GM23248 (cell line): ENCODE measurements at places on chromosomes 1 and 21. TPM values are rescaled to one million over a fixed set of nuclear protein-coding genes. Genes with fewer than 3 reads are reported as not detected.
A peak's percentile ranks its signal among the peaks of the same experiment; 100 is the strongest.

Gene USP24
- 16.3 and 26.9 TPM in 2 replicates for total RNA-seq

DNA sequence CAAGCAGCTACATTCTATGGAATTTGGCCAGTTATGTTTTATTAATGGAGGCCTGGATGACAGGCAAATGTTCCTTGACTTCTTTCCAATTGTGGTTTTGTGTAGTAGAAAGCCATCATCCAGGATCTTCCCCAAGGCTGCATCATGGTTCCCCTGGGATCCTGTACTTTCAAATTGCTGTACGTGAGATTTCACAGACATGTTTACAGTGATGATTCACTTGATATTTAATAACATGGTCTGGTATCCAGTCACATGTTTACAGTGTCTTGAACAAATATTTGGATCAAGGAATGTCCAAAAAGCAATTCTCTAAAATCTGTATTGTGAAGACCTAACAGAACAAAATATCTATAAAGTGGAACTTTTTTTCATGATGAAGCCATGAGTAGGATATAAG, 68.3 kb upstream of the ST6GALNAC3 start:
- peak; percentile 82 for DNase-seq

- DNase-seq: no peak
Observed at GRCh38 chr1:21853131-21853427, 41.0 kb downstream of the LDLRAD2 start.

- DNase-seq: peak; percentile 24
Observed at GRCh38 chr1:91015794-91016550, 5.9 kb downstream of the ZNF644 start.

Gene TNFRSF8
- total RNA-seq: not detected in 2 replicates

DNA sequence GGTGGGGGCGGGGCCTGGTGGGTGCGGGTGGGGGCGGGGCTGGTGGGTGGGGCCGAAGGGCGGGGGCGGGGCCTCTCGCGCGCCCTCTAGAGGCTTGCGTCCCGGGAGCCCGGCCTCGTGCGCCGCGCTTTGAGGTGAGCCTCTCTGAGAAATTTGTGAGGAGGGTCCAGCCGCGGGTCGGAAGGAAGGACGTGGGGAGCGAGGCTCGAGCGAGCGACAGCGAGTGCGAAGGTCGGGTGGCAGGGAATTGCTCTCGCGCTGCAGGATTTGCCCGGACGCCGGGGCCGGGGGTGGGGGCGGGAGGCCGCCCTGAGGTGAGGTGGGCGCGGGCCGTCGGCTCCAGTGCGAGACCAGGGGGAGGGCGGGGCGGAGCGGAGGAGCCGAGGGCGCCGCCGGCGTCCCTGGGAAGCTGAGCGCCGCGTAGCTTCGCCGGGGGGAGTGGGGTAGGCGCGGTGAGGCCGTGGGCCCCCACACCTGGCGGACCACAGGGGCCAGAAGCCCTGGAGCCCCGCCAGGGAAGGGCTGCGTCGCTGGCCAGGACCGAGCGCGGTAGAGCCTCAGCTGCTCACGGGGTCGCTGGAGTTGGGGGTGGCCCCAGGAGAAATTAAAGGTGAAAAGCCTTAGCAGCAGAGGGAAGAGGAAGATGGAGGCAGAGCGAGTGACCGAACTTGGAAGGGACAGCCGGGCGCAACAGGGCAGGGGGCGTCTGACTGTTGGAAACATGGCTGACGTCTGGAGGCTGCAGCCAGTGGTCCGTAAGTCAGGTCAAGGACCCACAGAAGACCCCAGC, 754 bp upstream of the LSS start:
- DNase-seq: no peak

GRCh38 chr1:218642033-218642948, 297.2 kb downstream of the TGFB2 start:
- peak; percentile 51 for DNase-seq

GRCh38 chr1:2311184-2312032, 79.9 kb downstream of the MORN1 start:
- DNase-seq: peak; percentile 79

DNA sequence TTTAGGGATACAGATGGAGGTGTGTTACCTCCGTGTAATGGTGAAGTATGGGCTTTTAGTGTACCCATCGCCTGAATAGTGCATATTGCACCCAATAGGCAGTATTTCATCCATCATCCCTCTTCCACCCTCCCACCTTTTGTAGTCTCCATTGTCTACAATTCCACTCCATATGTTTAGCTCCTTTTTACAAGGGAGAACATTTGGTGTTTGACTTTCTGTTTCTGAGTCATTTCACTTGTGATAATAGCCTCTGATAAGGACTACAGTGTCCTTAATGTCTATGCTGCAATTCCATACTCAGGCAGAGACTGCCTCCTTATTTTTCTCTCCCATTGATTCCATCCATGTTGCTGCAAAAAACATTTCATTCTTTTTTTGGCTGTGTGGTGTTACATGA, 48.7 kb downstream of the OVGP1 start:
- DNase-seq: no peak

DNA sequence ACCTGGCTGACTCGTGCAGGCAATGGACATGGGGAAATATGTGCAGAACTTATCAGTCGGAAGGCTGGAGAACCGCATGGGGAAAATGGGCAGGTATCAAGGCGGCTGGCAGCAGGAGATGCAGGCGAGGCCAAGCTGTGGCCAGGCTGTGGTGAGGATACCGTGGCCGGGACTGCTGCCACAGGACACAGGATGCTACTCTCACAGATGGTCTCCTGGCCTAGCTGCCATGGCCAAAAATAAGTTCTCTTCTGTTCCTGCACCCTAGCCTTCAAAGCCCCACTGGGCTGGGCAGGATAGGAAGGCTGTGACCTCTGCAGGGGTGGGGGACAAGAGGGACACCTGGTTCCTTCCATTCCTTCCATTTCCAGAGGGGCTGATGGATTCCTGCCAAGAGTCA, 26.4 kb downstream of the TEX35 start:
- DNase-seq: no peak

Gene SLC6A17
- total RNA-seq: 0.76 and 2.4 TPM in 2 replicates

GRCh38 chr1:38559446-38560165, 300.0 kb downstream of the RRAGC start:
- peak; percentile 10 for DNase-seq

DNA sequence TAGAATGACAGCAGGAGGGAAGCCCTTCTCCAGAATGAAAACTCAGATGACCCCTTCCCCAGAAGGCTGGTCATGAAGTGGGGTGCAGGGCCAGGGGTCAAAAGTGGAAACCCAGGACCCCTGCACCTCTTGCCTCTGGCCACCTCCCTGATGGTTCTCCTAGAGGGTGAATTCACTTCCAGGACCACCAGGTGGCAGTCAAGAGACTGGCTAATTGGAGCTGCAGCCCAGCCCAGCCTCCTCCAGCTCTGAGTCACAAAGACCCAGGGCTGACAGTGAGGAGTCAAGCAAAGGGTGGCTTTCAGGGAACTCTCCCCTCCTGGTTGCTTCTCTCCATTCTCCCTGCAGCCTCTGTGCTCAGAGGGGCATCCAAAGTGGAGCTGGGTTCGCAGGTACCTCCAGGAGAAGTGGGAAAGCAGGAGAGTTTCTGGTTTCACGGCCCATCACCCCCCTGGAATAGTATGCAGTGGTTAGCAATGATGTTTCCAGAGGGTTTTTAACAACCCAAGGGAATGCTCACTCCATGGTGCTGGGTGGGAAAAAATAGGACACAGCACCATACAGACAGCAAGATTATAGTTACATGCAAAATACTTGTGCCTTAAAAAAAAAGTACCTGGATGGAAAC, 6.1 kb upstream of the EPHB2 start:
- DNase-seq: peak; percentile 93

DNA sequence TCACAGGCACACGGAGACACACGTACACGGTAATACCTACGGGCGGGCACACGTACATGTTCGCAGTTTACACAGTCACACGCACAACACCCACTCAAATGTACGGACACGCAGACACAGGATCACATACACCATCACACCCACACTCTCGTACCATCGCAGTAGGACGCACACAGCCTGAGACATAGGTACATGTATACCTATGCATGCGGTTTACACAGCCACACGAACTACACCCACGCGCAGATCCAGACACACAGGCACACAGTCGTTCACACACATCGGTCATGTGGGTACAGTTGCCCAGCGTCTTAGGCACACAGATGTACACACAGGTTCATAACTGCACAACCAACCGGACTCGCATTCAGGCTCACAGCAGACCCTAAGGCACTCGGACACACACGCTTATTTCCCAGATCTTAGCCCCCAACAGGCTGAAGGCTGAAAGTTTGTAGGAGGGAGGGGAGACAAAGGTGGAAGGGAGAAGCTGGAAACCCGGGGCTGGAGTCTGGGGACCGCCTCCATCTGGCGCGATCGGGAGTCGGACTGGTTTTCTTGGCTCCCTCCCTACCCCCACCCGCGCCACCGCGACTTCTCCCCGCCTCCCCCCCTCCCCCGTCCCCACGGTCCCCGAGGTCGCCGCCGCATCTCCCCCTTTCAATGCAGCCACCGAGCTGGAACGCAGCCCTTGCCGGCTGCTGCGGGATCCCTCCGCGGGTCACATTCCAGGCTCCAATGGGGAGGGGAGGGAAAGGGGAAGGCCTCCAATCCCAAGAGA, 51.9 kb upstream of the SYNC start:
- DNase-seq: peak; percentile 59

DNA sequence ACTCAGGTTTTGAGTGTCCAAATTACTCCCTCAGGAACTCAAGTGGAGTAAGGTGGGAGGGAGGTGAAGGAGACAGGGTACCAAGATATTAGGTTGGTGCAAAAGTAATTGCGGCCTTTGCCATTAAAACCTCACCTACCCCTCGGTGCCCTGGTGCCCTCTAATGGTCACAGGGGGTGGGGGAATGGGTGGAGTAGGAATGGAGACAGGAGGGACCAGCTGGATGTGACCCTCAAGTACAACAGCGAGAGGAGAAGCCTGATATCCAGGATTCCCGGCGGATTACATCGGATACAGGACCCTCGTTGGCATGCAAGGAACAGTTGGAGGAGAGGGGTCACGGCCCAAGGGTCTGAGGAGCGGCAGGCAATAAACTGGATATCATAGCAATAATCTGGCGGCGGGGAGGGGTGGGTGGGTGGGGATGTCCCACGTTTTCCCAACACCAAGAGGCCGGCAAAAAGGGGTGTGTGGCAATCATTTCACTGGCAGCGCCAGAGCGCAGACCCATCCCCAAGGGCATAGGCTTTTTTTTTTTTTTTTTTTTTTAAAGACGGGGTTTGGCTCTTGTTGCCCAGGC, 4.3 kb upstream of the ZBTB7B start:
- no peak for DNase-seq

DNA sequence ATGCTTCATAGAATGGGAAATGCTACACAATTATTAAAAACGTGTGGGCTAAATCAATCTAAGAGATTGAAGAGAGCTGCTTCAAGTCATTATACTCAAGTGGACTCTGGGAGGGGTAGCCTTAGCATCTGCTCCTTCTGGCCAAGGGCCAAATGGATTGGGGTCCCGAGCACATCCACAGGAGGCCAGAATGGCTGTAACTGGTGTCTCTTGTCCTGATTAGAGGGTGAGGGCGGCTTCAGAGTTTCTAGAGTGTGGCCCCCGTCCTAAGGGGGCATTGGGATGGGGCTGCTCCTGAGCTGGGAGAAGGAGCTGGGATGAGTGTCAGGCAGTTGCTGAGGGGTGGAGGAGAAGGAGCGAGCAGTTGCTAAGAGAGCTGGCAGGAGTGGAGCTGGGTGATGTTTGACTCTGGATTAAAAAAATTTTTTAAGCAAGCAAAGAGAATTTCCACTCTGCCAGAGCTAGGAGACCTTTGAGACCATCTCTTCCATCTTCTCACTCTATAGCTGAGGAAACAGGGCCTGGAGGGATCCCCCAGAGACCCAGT, 71.3 kb upstream of the TLR5 start:
- no peak for DNase-seq

- DNase-seq: peak; percentile 24
Observed at GRCh38 chr1:54980528-54981241, at the start of gene TMEM61. Gene TMEM61, plus strand, starts transcription at chr1:54980628. Its CDS starts 438 bp downstream, at chr1:54981066.

GRCh38 chr1:239912471-239912870, 179.2 kb upstream of the FMN2 start:
- peak; percentile 79 for DNase-seq
